ENCODE measurements at places on chromosomes 7 and 10.

DNA sequence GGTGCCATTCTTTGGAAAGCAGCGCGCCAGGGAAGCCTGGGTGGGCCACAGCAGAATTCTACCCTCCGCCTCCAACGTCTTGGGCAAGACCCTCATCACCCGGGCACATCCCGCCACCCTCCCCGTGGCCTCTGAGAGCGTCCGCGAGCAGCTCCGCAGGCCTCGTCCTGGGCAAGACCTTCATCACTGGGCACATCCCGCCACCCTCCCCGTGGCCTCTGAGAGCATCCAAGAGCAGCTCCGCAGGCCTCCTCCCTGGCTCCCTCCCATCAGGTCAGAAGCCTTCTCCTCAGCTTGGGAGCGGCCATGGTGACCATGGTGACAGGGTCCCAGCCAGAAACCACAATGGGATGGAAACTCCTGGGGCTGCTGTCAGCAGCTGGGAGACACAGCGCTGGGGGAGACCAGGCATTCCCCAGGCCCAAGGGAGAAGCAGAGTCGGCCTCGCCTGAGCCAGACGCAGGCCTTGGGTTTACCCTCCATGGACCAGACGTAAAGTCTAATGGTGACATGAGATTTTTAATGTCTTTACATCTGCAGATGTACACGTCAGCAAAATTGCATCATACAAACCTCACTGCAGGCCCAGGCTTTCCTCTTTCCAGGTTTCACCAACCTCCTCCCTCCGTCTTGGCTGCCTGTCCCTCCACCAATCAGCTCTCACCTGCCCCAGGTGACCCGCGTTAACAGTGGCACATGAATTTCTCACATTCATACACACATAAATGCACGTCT lies 55.1 kb upstream of the PPP2R2D start:
- DNase-seq: no peak

- DNase-seq: no peak
Observed at GRCh38 chr7:99126921-99127553, 16.9 kb downstream of the SMURF1 start.

- no peak for DNase-seq
Observed at GRCh38 chr7:80791509-80791929, 127.3 kb downstream of the SEMA3C start.

DNA sequence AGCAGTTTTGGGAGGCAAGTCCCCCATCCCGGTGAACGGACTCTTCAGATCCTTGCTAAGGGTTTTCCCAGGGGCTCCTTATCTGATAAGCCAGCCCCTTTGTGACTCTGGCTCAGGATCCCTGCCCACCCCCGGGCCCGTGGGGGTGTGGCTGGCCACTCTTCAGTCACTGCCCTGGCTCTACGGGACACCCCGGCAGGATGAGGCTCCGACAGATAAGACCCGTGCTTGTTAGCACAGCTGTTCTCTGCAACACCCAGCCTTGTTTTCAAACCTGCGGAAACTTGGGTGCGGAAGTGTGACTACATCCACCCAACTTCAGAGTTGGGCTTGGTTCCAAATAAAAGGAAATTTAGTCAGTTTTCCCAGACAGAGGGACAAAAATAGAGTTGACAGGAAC lies 66.7 kb upstream of the PODXL start:
- no peak for DNase-seq

Measured in NCI-H774 (cell line).